Amniotic stem cell (primary cell): ENCODE measurements at places on chromosomes 16 and 17.
A peak's percentile ranks its signal among the peaks of the same experiment; 100 is the strongest.

DNA sequence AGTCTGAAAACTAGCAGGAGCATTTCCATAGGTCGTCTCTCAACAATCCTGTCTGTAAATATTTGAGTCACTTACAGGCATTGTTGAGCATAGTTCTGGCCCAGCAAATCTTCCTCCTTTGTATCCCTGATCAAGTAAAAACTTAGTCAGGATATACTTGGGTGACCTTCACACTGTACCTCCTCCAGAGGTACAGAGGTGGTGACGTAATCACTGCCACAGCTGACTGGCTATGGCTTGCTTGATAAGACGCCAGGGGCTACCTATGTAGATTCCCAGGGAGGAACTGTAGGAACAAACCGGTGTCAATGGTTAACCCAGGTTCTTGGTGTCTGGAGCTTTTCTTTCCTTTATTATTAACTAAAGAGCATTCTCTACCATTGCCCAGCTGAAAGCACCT, at the start of gene KCNJ16:
Gene KCNJ16 (plus strand): TSS at position 270 of the 400 bp plus-strand sequence. CDS start 56,863 bp downstream, outside the sequence.
- no peak for DNase-seq

- DNase-seq: no peak
These were observed 15.8 kb downstream of the TMC6 start for GRCh38 chr17:78112518-78113471.

DNA sequence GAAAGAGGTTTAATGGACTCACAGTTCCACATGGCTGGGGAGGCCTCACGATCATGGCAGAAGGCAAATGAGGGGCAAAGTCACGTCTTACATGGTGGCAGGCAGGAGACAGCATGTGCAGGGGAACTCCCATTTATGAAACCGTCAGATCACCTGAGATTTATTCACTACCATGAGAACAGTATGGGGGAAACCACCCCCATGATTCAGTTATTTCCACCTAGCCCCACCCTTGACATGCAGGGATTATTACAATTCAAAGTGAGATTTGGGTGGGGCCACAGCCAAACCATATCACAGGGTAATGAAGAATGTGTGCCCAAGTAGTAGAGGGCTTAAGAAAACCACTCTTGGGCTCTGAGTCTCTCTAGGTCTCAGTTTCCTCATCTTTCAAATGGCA, 85.1 kb downstream of the PRKCB start:
- DNase-seq: no peak

DNA sequence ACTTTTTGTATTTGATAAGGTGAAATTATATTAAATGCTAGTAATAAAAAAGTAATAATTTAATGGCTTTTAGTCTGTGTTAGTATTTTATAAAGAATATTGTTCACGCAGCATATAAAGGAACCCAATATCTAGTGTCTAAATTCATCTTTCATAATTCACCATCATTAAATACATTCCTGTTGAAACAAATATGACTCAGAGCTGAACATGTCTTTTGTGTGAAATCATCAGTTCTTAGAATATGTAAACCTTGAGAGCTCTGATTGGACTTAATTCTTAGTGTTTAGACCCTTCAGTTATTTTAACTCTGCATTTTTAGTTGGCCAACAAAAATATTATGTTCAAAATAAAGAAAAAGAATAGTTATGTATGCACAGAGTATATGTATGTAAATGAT, 71.8 kb downstream of the ABHD15 start:
- peak; percentile 1 for DNase-seq

DNA sequence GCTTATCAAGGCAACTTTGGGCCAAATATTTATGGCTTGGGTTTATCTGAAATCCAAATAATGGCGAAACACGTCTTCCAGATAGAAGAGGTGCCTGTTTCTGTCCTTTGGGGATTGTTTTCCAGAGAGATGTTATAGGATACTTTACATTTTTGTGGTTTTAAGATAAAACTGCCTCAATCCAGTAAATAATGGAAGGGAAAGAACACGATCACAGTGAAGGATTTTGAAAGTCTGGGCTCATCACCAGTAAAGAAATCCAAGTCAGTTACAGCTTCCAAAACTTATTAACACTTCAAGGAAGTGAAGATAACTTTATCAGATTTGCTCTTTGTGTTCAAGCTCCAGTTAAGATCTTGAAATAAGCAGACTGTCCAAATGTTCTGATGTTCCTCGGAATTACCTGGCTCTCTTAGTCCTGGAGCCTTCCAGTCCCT, 30.1 kb downstream of the DNAH2 start:
- DNase-seq: no peak
